NCI-H187 treated with DMSO at 0.1 percent for 48 hours (cell line): ENCODE measurements at places on chromosomes 2 and 18.

- no peak for DNase-seq
Measured at GRCh38 chr2:238997137-238997390, 149.2 kb downstream of the TWIST2 start.

GRCh38 chr18:74963820-74964446, 245.0 kb downstream of the PTGR3 start:
- peak; percentile 4 for DNase-seq

DNA sequence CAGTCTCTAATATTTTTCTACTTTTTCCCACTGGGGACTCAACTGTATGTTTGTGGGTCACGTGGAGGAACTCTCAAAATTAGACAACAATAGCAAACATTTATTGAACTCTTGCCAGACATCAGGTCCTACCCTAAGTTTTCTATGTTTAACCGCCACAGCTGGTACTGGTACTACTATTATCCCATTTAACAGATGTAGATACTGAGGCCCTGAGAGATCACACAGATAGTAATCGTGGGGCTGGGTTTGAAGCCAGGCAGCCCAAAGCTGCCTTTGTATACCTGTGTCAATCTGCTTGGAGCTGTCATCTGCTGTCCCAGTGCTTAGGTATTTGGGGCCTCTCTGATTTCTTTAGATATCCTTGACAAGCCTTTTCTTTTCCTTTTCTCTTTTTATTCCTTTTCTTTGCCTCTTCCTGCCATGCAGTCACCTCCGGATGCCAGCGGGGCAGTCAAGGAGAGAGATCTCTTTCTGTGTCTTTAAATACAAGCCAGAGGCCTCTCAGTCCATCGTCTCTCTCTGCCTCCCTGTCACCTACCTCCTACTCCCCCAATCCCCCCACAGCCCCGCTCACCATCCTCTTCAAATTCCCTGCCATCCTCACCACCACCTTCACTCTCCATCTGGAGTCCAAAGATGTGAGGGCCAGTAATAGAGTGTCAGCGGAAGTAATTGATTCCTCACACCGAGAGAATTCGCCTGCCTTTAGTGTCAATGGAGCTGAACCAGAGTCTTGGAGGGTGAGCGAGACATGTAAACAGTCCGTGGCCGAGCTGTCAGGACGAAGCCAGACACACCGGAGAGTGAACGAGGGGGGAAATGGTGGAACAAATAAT, 23.4 kb downstream of the NRP2 start:
- DNase-seq = no peak

GRCh38 chr2:10909050-10909995, 2.4 kb upstream of the KCNF1 start:
- DNase-seq = no peak

DNA sequence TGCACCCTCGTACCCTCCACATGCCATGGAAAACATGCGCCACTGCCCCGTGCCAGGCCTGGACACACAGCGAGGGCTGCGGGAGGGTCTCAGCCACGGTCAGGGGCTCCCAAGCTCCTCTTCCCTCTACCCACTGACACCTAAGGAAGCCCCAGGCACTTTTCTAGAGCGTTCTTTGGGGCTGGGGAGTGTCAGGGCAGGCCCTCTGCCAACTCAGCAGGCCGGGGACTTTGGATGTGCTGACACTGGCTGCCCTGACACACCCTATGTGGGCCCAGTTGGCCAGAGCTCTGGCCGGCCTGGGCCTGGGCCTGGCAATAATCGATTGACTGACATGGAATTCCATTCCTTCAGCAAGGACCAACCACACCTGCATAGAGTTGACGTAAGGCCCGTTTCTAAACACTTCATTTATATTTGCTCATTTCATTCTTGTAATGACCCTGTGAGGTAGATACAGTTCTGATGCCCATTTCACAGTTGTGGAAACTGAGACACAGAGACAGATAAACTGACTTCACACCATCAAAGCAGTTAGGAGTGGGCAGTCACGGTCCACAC, 70.5 kb downstream of the ZFP36L2 start:
- no peak for DNase-seq

GRCh38 chr2:69572641-69573040, 70.9 kb downstream of the AAK1 start:
- no peak for DNase-seq

DNA sequence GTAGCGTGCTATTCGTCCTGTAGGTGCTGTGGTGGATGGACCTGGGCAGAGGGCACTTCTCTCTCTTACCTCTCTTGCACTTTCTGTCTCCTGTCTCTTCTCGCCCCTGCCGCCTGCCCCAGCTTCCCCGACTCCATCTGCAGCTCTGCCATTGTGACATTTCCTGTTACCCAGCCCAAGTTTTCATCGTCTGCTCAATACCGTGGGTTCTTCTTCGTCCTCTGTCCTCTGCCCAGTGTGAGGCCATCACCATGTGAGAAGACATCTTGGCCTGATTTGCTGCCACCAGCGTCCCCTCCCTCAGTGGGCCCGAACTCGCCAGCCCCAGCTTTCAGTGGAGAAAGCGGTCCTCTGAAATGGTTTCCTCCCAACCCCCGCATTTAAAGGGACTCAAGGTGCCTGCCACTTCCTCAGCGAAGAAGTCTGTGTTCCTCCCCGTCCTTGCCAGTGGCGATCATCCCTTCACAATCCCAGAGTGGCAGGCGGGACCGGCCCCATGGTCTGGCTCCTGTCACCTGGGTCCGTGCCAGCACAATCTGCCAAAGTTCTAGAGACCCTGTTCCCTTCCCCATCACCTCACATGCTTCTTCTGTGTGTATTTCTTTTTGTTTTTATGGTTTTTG, 18.0 kb downstream of the TGOLN2 start:
- DNase-seq = no peak

DNA sequence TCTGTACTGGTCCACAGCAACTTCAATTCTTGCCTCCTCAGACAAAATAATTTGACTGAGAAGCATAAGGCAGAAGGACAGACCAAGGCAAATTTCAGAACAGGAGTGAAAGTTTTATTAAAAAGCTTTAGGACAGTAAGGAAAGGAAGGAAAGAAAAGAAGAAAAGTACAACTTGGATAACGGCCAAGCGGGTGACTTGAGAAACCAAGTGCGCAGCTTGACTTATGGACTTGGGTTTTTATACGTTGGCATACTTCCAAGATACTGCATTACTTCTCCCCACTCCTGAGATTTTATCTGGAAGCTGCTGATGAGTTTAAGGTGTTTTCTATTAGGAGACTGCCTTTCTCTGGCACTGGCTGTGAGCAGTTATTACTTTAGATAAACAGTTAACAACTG, 64.7 kb downstream of the CCDC178 start:
- no peak for DNase-seq

DNA sequence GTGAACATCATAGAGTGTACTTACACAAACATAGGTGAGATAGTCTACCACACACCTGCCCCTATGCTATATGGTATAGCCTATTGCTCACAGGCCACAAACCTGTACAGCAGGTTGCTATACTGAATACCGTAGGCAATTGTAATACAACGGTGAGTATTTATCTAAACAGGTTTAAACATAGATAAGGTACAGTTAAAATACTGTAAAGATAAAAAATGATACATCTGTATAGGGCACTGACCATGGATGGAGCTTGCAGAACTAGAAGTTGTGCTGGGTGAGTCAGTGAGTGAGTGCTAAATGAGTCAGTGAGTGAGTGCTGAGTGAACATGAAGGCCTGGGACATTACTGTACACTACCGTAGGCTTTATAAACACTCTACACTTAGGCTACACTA, 267.0 kb upstream of the HS6ST1 start:
- DNase-seq = no peak

DNA sequence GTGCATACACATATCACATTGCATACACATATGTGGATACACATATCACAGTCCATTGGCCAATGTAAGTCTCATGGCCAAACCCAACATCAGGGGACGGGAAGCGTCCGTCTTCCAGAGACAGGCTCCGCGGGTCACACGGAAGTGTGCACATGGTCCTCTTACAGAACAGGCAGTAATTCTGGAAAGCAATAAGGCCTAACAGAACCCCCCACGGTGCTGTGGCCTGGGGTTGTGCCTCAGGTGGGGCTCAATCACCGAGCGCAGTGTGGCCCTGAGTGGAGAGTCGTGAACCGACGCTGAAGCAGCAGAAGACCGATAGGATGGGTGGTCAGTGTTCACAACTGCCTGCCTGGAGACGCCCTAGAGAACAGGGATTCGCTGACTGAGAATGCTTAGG, 857.3 kb downstream of the GALR1 start:
- no peak for DNase-seq

- no peak for DNase-seq
Measured at GRCh38 chr2:219506153-219506801, 7.6 kb downstream of the GMPPA start.

- DNase-seq = no peak
Measured at GRCh38 chr2:237540823-237541222, 25.6 kb upstream of the PRLH start.

DNA sequence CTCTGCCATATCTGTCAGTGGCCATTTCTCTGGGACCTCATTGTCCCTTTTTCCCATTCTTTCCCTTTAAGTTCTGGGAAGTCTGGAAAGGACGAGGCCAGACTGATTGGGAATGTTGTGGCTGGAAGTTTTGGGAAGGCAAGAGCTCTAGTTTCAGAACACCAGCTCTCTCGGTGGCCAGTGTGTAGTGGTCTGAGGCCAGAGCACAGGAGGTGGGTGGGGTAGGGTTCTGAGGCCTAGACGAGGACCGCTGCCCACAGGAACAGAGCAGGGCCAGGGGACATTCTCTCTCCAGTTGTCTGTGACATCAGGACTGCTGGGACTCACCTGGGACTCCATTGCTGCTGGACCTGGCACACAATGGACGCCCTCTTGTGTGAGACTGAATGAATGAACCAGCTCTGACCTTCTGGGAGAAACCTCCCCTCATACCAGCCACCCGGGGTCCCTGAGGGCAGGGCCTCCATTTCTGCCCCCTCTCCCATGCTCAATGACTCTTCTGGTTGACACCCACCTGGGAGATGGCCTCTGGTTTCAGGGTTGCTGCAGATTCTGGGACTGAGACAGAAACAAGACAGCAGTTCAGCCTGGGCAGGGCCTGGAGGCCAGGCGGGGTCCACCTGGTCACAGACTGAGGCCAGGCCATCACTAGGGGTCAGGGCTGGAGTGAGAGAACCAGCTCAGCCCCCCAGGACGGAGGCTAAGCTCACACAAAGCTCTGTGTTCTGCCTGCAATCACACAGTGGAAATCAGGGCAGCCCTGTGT, 8.4 kb upstream of the NPPC start:
- no peak for DNase-seq

DNA sequence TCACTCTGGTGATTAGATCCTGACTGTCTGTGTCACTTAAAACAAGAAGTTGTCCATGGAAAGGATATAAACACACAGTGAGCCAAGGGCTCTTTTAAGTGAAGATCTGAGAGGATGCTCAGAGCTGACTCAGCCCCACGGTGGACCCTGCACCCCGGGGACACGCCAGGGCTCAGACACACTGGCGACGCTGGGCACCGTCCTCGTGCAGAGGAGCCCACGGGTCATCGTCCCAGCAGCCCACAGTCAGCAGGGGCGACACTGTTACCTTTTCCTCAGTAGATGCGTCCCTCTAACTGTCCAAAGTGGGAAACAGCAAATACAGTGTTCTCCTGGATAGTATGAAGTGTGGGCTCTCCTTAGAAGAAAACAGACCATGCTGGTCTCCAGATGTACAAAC, 225.6 kb downstream of the HDAC4 start:
- no peak for DNase-seq

DNA sequence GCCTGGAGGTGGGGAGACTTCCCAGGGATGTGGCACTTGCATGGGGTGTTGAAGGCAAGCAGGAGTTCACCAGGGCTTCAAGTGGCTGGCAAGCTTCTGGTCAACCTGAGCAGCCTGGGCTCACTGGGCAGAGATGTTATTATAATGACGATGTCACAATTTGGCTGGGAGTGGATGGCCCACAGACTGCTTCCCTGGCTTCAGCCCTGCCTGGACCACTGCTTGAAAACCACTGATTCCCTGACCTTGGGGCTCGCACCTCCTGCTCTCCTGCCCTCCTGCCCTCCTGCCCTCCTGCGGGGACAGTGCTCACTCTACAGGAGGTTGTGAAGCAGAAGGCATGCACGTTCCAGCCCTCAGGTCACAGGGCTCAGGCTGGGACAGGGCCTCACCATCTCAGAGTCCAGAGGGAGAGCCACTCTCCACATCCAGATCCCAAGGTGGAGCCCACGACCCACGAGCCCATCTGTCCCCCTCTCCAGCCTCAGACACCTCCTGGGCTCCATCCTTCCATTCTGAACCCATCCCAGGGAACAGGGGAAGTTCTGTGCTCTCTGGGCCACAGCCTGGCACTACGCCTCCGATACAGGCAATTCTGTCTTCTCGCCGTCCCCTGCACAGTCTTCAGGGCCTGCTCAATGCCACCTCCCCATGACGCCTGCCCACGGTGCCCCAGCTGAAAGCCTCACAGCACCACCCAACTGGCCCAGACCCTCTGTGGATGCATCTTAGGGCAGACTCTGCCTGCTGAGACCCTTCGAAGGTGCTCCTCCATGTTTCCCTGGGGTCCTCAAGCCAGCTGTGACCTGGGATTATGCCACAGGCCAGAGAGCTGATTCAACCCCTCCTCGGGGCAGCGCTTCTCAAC, 241.6 kb upstream of the RAB6C start:
- DNase-seq = no peak

DNA sequence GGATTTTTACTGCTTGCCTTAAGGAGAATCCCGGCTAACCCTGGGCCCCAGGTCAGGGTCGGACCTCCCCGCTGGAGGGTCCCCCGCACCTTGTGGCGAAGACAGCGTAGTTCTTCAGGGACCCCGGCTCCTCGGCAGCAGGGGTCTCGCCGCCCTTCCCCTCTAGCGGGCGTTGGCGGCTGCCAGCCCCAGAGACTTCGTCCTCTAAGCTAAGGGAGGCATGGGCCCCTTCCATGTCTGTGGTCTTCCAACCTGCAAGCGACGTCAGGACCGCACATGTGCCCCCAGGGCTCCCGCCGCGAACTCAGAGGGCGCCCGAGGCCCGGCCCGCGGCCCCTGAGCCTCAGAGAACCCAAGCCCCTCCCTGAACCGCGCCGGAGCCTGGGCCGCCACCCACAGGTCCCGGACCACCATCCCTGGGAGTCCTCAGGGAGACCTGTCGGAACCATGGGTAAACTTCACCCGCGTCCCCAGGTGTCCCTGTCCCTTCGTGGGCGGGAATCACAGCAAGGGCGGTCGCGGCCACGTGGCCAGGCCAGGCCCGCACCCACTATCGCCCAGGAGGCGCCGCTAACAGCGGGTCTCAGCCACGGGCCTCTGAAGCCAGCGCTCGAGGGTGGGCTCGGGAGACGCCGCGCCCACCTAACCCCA, 562 bp downstream of the ANKMY1 start:
- no peak for DNase-seq

GRCh38 chr2:20175267-20175666, 49.7 kb downstream of the SDC1 start:
- no peak for DNase-seq

DNA sequence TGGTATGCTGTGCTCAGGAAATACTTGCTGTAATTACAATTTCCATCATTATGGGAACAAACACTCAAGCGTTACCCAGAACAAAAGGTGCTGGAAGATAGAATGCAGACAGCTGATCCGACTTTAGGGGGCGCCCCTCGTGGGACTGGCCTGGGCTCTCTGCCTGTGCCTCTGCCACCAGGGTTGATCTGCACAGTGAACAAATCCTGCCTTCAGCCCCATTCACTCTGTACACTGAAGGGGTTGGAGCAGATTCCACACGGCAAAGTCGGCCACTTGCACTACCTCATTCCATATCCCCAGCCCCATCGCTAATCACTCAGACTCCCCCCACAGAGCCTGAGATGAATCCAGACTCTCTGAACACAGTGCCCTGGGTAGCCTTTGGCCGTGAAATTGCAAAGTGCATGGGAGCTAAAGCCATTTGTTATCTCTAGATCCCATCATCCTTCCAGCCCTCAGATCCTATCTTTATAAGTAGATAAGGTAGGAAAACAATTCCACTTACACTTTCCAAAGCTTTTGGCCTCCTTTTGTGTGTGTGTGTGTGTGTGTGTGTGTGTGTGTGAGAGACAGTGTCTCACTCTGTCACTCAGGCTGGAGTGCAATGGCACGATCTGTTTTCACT, 69.3 kb downstream of the INPP5D start:
- no peak for DNase-seq
